ENCODE measurements at places on chromosomes 7 and 10.

GRCh38 chr10:106384496-106384895 lies 780.0 kb downstream of the SORCS1 start:
- DNase-seq, result no peak

- DNase-seq, result no peak
Measured at GRCh38 chr7:70420381-70420662, 711.6 kb upstream of the GALNT17 start.

GRCh38 chr10:119449760-119450461 lies 92.6 kb downstream of the RGS10 start:
- no peak for DNase-seq

- no peak for DNase-seq
Measured at GRCh38 chr7:69701288-69701687, 103.0 kb downstream of the AUTS2 start.

- no peak for DNase-seq
Measured at GRCh38 chr10:77571490-77571889, 66.1 kb downstream of the KCNMA1 start.

GRCh38 chr7:105218215-105218614 lies 170.5 kb downstream of the SRPK2 start:
- peak; percentile 50 for DNase-seq

DNA sequence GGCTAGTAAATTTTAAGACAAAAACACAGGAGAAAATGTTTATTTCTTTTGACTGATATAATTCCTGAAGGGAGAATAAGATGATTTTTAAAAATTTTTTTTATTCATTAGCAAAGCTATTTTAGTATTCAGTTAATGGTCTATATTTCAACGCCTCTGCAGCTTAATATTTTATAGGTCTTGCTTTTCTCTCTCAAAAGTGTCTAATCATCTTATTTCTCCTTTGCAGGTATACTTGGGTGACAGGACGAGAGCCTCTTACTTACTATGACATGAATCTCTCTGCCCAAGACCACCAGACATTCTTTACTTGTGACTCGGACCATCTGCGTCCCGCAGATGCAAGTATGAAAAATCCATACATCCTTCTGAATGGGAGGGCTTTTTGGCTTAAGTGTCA lies 177.0 kb downstream of the ST7 start:
- no peak for DNase-seq

DNA sequence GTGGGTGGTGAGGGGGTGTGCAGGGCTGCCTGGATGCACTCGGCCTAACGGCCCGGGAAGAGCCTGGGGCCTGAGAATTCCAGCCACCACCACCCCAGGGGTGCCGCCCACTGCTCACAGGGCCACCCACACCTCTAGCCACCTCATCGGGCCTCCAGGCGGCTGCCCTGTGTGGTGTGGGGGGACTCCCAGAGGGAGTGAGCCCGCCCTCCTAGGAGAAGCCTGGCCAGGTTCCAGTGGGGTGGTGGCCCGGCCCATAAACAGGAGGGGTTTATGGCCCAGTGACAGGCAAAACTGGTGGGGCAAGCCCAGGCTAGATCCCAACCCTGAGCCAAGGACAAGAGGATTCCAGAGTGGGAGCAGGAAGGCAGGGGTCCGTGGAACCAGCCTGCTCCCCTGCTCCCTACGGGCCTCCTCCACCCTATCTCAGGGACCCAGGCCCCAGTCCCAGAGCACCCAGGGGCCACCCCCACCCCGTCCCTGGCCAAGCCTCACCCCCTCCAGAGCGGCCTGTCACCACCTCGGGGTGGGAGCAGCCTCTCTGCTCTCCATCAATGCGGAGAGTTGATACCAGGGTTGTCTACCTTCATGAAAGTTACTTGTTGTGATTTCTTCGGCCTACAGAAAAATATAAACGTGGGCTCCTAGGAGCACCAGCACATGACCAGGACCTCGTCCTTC lies 20.2 kb upstream of the PDGFA start:
- peak; percentile 82 for DNase-seq

DNA sequence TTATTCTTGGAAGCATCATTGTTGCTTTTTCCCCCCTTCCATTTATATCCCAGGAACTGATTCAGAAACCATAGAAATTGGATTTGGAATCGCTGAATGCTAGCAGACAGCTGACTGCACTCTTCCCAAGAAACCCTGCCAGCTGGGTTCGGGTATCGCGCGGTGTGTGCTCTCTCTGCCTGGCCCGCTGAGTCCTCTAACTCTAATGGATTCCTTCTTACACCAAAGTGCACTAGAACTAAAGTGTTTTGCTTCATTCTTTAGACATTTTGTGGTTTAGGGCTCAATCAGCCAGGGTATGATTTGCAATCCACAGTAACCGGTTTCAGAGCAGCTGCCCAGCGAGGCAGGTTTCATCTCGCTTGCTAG lies 92.2 kb downstream of the EGFR start:
- no peak for DNase-seq

- DNase-seq, result no peak
Measured at GRCh38 chr7:131546126-131546525, 10.3 kb downstream of the PODXL start.

DNA sequence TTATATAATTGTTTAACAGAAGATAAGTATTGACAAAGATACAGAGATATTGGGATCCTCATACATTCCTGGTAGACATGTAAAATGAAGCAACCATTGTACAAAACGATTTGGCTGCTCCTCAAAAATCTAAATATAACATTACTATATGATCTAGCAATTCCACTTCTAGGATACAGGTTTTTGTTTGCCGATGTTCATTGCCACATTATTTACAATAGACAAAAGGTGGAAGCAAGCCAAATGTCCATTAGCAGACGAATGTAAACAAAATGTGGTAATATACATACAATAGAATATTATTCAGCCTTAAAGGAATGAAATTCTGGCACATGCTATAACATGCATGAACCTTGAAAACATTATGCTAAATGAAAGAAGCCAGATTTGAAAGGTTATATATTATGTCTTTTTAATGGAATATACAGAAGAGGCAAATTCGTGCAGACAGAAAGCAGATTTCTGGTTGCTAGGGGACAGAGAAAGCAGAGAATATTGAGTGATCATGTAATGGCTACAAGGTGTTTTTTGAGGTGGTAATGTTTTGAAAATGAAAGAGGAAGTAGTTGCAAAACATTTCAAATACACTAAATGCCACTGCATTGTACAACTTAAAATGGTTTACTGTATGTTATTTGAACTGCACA lies 44.9 kb downstream of the POLR1F start:
- DNase-seq, result no peak

- DNase-seq, result no peak
Measured at GRCh38 chr7:64544010-64544409, 18.9 kb downstream of the ZNF680 start.

DNA sequence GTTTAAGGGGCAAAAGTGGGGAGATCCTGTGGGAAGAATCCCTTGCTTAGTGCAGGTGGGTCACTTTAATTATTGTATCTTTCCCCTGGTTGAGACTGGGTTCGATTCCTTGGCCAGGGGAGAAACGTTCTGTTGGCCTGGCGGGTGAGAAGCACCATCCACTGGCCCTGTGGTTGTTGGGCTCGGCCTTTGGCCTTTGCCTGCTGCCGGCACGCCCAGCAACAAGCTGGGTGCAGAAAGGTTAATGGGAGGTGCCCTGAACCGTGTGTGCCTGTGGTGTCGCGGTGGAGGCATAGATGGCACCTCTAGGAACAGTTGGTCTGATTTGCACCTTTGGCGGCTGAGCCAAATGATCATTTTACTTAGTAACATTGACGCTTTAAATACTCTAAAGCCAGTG lies 363.6 kb upstream of the CNTNAP2 start:
- DNase-seq, result no peak

- no peak for DNase-seq
Measured at GRCh38 chr7:2924866-2925840, 81.0 kb upstream of the GNA12 start.

DNA sequence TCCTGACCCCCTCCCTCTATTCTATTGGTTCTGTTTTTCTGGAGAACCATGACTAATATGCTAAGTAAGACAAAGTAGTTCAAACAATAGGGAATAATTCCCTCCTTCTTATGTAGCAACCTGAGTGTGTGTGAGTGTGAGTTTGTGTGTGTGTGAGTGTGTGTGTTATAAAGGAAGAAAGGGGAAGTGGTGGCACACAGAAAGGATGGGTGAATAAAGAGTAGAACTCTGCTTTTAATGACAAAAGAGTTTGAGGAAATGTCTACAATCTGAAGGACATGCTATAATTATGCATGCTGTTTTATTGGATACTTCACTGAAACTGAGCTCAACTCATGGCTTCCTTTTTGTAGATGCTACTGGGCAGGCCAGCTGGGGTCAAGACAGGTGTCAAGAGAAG lies 489.5 kb downstream of the REEP3 start:
- no peak for DNase-seq

DNA sequence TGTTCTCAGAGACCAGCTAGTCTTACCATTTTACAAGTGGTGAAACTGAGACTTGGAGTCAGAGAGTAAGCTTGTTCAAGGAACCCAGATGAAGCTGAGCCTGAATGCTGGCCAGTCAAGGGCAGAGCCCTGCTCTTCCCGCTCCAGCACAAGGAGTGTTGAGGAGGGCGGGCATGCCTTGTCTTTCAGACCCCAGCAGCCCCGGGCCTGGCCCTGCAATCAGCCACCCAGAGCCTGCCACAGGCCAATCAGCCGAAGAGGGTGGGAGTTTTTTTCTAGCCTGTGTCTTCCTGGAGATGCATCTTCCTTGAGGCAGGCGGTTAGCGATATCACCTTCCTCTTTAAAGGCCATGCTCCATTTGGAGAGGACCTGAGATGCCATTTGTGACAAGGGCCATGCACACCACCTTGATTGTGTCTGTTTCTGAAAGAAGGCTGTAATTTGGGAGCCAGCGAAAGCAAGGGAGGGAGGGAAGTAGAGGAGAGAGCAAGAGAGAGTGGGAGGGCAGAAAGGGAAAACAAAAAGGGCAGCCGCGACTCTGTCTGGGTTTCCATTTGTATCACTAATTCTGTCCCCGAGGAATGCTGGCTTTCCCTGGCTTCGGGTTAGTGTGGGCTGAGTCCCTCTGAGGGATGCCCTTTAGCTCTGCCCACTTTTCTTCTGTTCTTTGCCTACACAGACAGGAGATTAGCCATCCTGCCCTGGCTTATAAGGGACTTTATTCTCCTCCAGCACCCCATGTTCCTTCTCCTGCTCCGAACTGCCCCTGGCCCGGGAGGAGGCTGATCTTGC lies 8.0 kb downstream of the CDH23 start:
- DNase-seq, result no peak

GRCh38 chr7:130397051-130397757 lies 16.9 kb downstream of the CPA1 start:
- DNase-seq, result no peak

- no peak for DNase-seq
Measured at GRCh38 chr7:135936497-135937217, 40.5 kb downstream of the MTPN start.

DNA sequence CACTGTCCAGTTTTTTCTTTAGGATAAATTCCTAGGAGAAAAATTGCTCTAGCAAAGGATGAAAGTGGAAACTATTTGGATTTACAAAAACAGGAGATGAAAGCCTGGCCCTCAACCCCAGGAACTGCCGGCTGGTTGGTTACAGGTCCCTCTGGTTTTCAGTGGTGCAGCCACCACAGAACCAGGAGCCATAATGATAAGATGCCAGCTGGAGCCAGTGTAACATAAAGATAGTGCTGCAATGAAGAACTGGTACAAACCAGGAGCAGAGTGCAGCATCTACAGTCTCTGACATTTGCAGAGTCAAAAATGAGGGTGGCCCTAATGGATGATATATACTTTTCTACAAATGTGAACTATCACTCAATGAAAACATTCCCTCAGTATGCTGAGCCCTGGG lies 20.4 kb upstream of the NUP42 start:
- no peak for DNase-seq

- no peak for DNase-seq
Measured at GRCh38 chr10:25176421-25176968, 1.7 kb downstream of the GPR158 start.

DNA sequence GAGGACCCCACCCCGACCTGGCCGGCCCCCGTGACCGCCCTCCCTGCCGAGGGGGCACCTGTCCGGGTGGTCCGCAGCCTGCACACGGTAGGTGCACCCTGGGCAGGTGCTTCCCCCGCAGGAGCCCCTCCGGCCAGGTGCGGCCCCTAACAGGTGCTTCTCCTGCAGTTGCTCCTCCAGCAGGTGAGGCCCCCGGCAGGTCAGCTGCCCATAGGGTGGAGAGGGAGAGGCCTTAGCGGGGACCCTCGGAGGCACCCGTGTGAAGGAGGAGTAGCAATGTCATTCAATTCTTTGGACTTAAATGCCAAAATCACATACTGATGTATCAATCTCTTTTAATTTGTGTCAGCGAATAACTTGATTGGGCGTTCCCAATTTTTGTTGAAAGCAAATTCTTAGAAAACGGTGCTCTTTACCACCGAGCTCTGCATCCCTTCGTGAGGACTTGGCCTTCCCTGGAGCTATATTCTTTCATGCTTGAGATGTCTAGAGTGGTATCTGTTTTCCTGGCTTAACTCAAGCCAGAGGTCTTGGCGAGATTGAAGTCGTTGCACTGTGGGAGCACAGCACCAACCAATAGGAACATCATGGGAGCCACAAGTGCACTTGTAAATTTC lies 738 bp upstream of the NCAPG2 start:
- no peak for DNase-seq

GRCh38 chr7:24779283-24779655 lies 22.0 kb upstream of the GSDME start:
- DNase-seq, result no peak

DNA sequence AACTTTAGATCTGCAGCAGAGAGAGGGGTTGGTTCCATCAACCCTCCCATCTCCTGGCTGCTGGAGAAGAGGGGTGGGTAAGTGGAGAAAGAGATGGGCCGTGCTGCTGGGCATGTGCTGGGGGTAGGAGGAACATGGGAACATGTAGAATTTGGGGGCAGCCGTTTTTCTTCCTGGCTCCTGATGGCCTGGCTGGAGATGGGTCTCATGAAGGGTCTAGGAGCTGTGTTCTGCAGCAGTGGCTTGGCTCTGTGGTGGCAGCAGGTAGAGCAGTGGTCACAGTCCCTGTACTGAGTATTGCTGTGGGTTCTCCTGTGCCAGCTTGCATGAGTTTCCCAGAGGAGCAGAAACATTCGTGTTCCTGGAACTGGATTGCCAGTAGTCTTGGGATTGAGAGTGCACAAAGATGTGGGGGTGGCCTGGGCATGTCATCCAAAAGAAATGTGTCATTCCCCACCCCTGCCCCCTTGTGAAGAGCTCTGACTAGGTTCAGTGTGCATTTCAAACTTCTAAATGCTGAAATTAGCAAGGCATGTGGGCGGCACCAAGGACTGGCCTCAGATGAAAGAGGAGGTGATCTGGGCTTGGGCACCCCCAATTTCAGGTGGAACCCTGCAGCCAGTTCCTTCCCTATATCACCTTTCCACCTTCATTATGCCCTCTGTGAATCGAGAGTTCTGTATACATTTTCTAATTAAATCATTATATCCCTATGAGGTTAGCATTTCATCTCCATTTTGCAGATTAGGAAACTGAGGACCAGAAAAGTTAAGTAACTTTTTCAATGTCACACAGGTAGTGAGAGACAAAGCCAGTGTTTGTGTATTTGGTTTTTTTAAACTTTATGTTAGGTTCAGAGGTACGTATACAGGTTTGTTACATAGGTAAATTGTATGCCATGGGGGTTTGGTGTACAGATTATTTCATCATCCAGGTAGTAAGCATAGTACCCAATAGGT lies 2.1 kb downstream of the CHST3 start:
- DNase-seq, result no peak
